ENCODE measurements at places on chromosomes 12 and 14.

- DNase-seq = no peak
Observed at GRCh38 chr12:53696655-53697331, 20.9 kb upstream of the ATP5MC2 start.

DNA sequence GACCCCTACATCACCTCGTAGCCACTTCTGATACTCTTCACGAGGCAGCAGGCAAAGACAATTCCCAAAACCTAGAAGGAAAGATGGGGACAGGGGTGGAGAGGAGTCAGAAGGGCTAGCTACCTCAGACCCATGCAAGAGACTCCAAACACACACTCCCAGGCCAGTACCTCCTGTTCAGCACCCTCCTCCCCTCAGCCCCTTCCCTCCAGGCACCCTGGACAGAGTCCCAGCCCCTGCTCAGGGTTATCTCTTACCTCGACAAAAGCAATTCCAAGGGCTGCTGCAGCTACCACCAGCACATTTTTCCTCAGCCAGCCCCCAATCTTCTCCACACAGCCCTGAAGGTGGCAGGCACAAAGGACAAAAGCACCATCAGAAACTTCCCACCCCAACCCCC, 3.3 kb downstream of the CD63 start:
- no peak for DNase-seq

- no peak for DNase-seq
Observed at GRCh38 chr12:19440916-19441315, 1.6 kb downstream of the AEBP2 start.

GRCh38 chr14:94158239-94158883, 15.8 kb upstream of the PPP4R4 start:
- DNase-seq = no peak

DNA sequence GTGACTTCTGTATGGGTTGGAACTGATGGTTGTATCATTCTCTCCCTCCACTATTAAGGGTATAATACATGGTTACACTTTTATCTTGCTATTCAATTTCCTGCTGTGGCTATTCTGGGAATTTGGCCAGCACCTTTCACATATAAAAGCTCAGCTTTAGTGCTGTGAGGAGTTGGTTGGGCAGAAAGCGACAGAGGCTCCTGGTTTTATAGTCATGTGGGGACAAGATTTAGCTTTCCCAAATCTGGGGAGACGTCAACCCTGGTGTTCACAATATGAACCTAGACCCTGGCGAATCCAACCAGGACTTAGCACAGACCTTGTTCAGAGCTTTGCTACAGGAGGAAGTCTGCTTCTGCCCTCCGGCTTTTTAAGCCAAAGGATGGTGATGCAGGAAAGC, 36.5 kb downstream of the FOS start:
- DNase-seq = no peak

- DNase-seq = no peak
Observed at GRCh38 chr12:127126260-127126628, 1140.7 kb upstream of the TMEM132C start.

DNA sequence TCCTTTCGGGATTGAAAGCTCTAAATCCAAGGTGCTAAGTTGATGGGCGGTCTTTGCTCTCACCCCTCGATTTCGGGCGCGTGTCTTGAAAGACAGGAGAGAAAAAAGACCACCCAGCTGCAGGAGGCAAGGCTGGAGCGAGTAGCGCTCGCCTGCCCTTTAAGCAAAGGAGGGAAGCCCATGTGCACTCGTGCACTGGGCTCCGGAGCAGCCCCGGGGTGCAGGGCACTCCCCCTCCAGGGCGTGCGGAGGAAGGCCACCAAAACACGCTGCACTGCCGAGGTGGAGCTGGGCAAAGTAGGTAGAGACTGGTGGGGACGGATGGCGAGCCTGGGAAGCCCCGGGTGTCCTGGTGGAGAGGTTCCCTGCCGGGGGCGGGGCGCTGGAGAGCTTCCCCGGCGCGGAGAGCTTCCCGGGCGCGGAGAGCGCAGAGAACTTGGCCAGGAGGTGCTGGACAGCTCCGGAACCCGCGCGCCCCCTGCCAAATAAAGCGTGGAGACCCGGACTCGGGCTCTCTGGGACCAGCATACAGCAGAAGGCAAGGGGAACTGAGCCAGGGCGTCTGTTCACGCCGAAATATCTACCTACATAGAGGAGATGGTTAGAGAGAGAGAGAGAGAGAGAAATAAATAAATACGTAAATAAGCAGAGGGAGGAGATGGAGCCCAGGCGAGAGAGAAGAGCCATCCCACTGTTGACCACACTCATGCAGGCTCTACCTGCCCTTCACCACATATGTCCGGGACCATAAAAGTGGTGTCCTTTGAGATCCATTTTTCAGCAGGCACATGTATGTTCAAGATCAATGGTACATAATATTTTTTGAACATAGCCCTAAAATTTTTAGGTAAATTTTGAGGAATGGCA, 662 bp upstream of the NELL2 start:
- DNase-seq = peak; percentile 40
